Ureter (tissue), 1 donor: ENCODE measurements at places on chromosomes 4 and X.

- DNase-seq = no peak
These were observed 88.9 kb upstream of the CLDN34 start for GRCh38 chrX:9878146-9878820.

GRCh38 chr4:152784490-152785350 is 5.0 kb downstream of the ARFIP1 start:
- DNase-seq = no peak

GRCh38 chr4:1502976-1503375 is 96.7 kb upstream of the NKX1-1 start:
- no peak for DNase-seq

DNA sequence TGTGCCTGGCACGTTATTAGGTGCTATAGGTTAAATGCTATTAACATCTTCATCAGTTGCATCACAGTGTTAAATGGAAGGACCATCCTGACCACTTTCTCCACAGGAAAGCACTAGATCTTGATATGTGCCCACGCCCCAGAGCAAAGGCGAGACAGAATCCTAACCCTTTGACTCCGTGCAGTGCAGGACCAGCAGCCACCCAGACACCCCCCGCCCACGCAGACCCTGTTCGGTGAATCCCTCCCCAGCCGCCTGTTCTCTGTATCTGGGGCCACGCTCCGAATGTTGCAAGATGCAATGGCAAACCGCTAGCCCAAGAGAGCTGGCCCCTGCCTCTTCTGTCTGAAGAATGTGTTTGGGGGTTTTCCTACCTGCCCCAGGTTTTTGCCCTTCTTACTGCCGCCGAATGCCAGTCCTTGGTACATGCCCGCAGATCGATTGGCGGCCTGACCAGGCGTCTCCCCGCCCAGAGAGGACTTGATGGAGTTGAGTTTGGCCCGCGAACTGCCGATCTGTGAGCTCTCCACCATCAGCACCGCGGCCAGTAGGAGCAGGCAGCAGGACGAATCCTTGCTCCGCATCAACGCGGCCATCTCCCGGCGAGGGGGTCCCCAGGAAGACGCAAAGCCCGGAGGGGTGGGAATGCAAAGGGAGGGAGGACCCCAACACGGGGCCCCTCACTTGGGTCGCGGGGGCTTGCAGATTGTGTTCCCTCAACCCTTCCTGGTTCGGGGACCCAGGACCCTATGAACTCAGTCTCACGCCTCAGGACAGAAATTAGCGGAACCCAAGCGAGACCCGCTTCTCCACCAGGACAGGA is 906 bp downstream of the DKK2 start:
- peak; percentile 44 for DNase-seq

- no peak for DNase-seq
These were observed 2.6 kb upstream of the ZNF674 start for GRCh38 chrX:46547857-46548256.

DNA sequence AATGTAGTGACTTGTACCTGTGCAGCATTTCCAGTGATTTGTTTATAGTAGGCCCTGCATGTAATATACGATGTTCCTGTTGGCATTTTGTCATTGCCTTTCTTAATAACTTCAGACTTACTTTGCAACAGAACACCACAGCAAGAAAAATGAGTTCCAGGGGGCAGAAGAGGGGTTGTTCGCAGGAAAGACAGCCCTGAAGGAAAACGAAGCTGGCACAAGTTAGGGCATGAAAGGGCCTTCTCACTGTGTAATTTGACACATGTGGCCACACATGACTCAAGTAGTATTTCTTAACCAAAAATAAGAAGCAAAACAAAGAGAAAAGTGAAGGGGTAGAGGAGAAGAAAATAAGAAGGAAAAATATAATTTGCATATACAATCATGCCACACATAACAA is 265.8 kb upstream of the SMIM31 start:
- no peak for DNase-seq

DNA sequence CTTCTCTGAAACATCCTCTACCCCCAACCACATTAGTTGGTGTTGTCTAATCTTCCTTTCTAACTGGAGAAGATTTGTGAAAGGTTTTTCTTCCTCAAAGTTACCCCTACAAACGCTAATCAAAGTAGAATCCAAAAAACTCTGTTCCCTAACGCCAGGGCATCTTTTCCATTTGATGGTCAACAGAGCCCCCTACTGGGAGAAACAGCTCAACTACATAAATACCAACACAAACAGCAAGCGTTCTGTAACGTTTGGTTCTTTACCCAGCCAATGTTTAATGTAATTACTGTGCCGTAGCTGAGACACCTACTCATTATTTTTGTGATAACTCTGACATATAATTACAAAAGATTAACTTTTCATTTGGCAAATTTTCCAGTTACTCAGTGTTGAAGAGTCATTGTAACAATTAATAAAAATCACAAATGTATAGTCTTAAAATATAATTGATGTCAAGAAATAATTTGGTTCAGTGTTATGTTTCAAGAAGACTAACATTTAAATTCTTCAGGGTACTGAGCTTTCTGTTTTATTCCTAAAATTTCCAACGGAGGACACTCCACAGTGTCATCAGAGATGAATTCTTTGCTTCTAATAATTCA is 94.9 kb upstream of the TBC1D9 start:
- DNase-seq = peak; percentile 64

DNA sequence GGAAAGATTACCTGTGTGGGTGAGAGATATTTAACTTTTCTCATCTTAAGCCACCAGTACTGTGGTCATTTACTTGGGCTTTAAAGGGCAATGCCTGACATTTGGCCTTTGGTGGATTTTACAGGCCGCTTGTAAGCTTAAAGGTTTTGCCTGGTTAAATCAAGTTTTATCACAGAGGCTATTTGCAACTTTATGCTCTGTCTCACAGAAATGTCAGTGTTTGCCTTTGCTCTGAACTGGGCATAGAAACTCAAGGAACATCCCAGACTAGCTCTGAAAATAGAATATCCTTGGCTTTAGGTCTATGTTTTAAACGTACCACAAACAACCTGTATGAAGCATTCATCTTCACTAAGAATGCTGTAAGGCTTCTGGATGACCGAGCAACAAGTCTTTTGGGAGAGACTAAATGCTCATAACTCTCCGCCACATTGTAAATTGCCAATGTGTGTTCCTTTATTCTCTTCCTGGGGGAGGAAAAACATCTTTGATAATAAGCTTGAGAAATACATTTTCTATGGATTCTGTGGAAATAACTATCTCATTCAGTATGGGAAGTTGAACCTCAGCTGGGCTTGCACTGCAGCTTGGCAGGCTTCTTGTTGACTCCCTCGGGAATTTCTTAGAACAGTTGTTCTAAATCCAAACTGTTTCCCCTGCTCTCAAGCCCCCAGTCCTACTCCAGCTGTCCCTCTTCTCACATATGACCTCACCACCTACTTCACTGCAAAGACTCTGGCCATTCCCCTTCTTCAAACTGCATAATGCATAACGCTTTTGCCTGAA is 105.8 kb upstream of the WDR44 start:
- DNase-seq = no peak

DNA sequence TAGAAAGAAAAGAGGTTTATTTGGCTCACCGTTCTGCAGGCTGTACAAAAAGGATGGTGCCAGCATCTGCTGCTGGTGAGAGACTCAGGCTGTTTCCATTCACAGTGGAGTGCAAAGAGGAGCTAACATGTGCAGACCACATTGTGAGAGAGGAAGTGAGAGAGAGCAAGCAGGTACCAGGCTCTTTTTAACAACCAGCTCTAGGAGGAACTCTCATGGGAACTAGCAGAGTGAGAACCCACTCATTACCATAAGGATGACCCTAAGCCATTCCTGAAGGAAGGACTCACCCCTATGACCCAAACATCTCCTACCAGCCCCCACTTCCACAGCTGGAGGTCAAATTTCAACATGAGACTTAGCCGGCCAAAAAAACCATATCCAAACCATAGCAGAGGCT is 158.6 kb upstream of the ADGRL3 start:
- no peak for DNase-seq
